ENCODE measurements at places on chromosomes 2 and 18. TPM values are rescaled to one million over a fixed set of nuclear protein-coding genes. Genes with fewer than 3 reads are reported as not detected.

ZC3H6 gene
- 11.3 TPM for total RNA-seq

ALPI gene
- total RNA-seq: 1.0 TPM

CCDC148 gene
- 3.1 TPM for total RNA-seq

GNLY gene
- 0.95 TPM for total RNA-seq

PSD4 gene
- 70.3 TPM for total RNA-seq

KLHL14 gene
- total RNA-seq: 0.26 TPM

GRCh38 chr18:38402509-38402908 lies 836.9 kb upstream of the CELF4 start:
- no peak for DNase-seq

DNA sequence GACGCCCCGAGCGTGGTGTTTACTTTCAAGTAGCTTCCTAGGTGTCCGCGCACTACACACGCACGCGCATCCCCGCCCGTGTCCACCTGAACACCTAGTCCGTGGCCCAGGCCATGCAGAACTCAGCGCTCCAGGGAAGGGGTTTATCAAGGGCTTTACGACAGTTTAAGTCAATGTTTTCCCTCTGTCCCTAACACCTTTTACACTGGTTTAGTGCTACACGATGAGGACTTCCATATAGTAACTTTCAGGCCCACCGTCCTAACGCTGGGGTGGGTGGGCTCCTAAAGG lies 1.4 kb upstream of the BCL2 start:
- peak; percentile 44 for DNase-seq

GRCh38 chr2:216149741-216150140 lies 40.6 kb downstream of the XRCC5 start:
- no peak for DNase-seq

DNA sequence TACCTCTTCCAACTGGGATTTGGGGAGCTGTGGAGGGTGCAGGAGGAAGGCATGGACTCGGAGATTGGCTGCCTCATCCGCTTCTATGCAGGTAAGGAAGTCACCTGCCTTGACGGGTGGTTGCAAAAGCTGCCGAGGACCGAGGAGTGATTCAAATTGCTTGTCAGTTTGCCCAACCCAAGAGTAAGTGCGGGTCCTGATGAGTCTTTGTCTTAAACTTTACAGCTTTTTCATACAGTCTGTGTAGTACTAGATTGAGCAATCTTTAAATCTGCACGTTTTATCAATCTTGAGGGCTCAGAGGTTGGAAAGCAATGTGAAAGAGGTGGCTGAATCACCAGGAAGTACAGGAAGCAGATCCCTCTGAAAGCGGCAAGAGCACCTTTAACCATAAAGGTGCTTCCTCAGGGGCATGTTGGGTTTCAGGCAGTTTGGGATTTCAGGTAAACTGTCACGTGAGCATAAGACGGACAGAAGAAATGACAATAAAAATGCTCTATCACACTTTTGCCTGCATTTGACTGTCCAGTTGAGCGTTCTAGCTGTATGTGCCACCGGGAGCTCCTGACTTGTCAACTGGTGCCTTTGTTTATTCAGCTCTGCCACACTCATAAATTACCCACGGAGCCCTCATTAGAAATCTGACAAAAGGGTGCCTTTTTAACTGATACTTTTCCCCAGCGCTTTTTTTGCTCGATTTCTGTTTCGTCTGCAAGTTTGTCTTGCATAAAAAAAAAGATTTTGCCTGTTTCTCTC lies 2.0 kb downstream of the PHLPP1 start:
- DNase-seq: peak; percentile 26

GRCh38 chr2:150639383-150639782 lies 151.9 kb upstream of the RND3 start:
- no peak for DNase-seq

GRCh38 chr18:79784071-79784913 lies 13.4 kb upstream of the KCNG2 start:
- DNase-seq: no peak

DNA sequence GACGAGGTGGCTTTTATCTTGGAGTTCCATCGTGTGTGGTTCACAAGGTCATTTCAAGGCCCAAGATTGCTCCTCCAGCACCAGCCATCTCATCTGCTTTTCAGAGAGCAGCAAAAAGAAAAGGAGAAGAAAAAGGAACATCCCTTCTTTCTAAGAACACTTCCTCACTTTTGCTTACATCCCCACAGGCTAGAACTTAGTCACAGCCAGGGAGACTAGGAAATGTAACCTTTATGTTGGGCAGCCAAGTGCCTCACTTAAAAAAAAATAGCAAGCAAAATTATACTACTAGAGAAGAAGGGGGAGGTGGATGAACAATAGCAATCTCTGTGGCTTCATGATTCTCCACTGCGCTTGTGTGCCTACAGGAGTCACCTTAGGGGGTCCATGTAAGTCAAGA lies 141.8 kb downstream of the SMAD2 start:
- DNase-seq: no peak

DNA sequence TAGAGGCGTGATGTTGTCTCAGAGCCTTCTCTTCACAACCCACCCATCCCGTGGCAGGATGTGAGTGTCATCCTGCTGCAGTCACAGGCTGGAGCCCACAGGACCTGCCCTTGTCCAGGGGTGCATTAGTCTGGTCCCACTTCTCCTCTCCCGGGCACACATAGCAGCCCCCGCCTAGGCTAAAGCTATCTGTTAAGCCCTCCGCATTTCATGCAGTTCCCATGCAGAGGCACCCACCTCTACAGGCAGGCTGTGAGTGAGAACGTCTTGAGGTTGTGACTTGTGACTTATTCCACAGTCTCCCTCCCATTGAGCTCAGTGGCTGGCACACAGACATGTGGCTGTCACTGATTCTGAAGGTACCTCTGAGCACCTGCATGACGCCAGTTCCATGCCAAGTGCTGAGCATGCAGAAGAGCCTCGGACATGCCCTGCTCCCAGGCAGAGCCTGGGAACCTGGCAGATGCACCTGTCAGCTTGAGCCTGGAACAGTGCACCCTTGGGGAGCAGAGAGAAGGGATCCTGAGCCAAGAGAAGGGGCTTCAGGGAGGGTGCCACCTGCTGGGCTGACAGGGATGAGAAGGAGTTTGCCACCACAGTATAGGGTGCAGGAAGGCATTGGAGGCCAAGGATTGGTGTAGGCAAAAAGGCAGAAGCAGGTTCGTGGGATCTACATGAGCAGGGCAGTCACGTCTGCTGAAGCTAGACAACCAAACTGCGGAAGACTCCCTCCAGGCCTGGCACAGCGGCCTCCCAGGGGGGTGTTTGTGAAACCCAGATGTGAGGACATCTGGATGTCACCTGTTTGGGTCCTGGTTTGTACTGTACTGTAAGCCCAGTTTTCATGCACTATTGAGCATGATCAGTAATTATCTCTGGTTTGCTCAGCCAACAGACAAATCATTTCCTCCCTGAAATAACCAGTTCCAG lies 213.6 kb downstream of the GLI2 start:
- DNase-seq: no peak

DNA sequence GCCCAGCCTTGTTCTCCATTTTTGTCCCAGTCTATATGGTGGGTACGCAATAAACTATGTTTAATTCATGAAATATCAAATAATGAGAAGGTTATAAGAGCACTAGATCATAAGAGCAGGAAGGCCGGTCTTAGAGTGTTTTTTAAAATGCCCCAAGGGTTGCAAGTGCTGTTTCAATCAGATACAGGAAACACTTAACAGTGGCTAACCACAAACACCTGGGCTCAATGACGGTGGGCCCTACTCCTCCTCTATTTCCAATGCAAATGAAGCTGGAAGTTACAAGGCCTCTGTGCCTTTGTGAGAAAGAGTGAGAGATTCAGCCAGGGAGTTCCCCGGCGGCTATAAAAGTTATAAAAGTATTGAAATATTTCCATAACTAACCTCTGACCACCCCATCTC lies 18.9 kb upstream of the WDR33 start:
- DNase-seq: peak; percentile 16

GRCh38 chr18:39969803-39970494 lies 1985.1 kb upstream of the PIK3C3 start:
- DNase-seq: no peak

DNA sequence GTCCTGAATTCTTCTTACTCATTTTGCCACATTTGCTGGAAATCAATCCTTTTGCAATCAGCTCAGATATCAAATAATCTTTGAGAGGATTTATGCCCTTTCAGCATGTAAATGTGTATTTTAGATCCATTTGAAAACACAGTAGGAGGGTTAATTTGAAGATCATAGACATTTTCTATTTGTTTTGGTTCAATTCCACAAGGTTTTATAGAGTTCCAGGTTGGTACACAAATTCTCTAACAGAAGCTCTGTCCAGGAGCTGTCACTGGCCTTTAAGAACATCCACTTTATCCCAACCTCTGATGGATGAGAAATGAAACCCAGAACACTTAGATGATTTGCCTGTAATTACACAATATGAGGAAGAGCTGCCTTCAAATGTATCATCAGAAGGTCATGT lies 157.3 kb upstream of the CHAC2 start:
- no peak for DNase-seq

DNA sequence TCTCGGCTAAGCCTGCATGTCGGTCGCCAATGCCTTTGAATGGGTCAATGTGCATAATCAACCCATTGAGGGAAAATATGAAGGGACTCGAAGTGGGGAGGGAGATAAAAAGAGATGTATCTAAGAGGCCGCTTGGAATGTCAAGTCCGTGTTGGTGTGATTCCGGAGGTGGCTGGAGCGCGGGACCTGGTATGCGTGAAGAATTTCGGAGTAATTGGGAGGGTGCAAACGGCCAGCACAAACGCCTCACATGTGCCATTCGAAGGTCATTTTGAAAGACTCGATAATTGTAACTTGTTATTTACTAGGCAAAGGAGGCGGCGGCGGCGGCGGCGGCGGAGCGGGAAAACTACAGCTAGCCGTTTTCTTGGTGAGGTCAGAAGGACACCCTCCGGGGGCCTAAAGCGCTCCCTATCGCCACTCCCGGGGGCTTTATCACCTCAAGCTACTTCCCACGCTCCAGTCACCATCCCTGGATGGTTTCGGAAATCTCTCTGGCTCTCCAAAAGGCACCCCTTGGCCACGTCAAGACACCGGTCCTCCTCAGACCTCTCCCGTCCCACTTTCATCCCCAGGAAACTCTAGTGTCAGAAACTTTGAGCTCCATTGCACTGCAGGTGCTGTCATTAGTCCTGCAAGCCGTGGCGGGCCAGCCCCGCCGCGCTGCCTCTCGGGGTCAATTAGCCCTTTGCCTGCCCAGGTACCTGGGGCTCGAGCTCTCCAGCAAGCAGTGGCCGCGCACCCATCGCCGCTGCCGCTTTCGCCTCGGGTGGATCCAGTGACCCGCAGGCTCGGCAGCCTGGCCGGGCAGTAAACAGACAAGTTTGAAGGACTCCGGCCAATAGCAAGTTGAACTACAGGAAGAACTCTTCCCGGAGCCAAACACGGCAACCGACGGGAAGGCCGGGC lies 1.5 kb downstream of the ERBB4 start:
- no peak for DNase-seq

GRCh38 chr18:73973972-73974371 lies 173.7 kb downstream of the FBXO15 start:
- DNase-seq: no peak

GRCh38 chr2:142307086-142307485 lies 176.3 kb upstream of the LRP1B start:
- DNase-seq: no peak

DNA sequence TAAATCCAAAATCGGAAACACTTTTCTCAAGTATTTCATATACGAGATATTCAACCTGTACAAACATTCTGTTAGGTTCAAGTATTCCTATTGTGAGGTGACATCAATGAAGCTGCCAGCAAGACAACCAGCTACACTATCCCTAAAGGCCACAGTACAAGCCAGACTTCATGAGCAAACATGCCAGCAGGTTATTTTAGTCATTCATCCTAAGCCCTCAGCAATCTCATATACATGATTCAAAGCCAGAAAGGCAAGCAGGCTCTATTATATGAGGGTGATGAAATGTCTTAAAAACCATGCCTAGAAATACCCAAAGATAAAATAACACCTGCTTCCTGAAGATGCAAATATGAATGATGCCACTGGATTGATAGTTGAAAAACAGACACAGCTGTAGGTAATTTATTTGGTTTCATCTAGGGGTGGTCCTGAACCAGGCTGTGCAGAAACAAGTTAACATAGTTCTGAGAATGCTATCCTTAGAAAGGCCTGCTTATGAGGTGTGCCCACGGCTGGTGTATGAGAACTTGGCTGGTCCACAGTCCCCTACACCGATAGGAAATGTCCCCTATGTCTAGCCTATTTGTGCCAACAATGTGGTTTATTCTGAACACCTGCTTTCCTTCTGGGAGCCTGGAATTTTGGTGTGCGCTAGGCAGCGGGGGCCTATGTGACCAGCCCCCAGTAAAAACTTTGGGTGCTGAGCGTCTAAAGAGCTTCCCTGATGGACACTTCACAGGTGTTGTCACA lies 48.2 kb upstream of the KIDINS220 start:
- DNase-seq: no peak

Data from mucosa of gallbladder (tissue), 1 donor.